MM.1S (cell line): ENCODE measurements at places on chromosomes 7 and 10.

- no peak overlapping the region for H3K27ac ChIP-seq
- no peak for DNase-seq
- H3K4me1 ChIP-seq: peaks cover 20% of the 10 kb centered on the region
- no peaks in the 10 kb centered on the region for H3K27me3 ChIP-seq
- H3K36me3 ChIP-seq: no peaks in the 10 kb centered on the region
Observed at GRCh38 chr10:124292911-124293615, 125.7 kb downstream of the OAT start.

DNA sequence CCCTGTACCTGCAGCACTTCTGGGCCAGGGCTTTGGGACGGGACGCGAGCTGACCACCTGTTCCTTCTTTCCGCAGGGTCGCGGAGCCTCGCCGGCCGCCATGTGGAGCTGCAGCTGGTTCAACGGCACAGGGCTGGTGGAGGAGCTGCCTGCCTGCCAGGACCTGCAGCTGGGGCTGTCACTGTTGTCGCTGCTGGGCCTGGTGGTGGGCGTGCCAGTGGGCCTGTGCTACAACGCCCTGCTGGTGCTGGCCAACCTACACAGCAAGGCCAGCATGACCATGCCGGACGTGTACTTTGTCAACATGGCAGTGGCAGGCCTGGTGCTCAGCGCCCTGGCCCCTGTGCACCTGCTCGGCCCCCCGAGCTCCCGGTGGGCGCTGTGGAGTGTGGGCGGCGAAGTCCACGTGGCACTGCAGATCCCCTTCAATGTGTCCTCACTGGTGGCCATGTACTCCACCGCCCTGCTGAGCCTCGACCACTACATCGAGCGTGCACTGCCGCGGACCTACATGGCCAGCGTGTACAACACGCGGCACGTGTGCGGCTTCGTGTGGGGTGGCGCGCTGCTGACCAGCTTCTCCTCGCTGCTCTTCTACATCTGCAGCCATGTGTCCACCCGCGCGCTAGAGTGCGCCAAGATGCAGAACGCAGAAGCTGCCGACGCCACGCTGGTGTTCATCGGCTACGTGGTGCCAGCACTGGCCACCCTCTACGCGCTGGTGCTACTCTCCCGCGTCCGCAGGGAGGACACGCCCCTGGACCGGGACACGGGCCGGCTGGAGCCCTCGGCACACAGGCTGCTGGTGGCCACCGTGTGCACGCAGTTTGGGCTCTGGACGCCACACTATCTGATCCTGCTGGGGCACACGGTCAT is 13.3 kb downstream of the GPR146 start:
- H3K4me1 ChIP-seq: no peaks in the 10 kb centered on the region
- H3K27ac ChIP-seq: no peak overlapping the region
- DNase-seq: no peak
- no peaks in the 10 kb centered on the region for H3K36me3 ChIP-seq

DNA sequence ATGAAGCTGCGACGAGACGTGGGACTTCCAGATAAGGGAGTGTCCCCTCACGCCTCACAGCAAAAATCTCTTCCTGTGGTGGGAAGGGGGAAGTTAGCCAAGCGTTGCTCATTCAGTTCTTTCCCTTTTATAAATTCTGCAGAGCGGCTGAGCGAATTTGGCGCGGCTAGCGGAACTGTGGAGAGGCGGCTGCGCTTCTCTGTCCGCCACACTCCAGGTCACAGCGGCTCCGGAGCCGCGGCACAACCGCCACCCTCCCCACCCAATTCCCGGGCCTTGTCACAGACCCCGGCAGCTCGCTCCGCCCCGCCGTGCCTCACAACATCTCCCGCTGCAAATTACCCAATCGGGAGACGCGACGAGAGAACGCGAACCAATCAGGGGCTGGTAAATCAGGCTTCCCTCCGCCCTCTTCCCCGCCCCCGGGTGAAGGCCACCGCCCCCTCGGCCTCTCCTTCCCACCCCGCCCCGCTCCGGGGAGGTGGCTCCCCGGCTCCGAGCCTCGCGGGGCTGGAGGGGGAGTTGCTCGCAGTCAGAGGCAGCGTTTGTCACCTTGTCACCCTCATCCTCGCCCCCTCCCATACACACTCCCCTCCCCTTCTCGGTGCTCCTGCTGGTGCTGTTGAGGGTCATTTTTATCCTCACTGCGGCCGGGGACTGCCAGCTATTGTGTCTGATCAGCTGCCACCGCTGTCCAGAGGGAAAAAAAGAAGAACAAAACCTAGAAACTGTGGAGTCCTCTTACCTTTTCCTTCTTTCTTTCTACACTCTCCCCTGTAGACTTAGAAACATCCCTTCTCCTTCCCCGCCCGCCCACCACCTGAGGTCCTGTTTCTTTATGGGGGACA is 918 bp upstream of the ARHGAP21 start:
- H3K27ac ChIP-seq: peak overlapping the region; percentile 57; the same call in 1 of the 2 replicates
- peak overlapping the region; percentile 73 for H3K4me3 ChIP-seq
- DNase-seq: peak; percentile 97
- no peaks in the 10 kb centered on the region for H3K36me3 ChIP-seq
- no peaks in the 10 kb centered on the region for H3K27me3 ChIP-seq

- DNase-seq: no peak
- H3K27me3 ChIP-seq: no peaks in the 10 kb centered on the region
- H3K27ac ChIP-seq: no peak overlapping the region
- H3K36me3 ChIP-seq: no peaks in the 10 kb centered on the region; the same call in 1 of the 2 replicates
Observed at GRCh38 chr7:128027485-128027980, 3.7 kb downstream of the LRRC4 start.
